Omental fat pad (tissue), 4 donors: ENCODE measurements at places on chromosomes 3 and 15. TPM values are rescaled to one million over a fixed set of nuclear protein-coding genes. Genes with fewer than 3 reads are reported as not detected.

The MYZAP gene
- 20.3 TPM for total RNA-seq

DNA sequence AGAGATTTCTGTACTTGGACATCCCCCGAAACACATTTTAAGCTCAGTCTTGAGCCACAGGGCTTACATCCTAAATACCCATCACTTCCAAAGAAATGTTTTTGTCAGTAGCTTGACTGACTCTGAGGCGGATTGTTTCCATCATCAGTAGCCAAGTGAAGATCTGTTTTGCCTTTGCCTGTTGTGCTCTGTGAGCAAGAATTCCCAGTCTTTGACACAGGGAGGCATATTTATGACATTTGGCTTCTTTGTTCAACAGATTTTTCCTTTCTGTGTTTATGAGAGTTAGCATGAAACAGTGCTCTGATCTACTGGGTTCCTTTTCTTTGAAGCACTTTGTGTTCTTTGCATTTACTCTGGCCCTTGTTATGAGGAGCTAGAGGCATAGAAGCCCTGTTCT, 132.1 kb upstream of the CDIN1 start:
- no peak for DNase-seq

DNA sequence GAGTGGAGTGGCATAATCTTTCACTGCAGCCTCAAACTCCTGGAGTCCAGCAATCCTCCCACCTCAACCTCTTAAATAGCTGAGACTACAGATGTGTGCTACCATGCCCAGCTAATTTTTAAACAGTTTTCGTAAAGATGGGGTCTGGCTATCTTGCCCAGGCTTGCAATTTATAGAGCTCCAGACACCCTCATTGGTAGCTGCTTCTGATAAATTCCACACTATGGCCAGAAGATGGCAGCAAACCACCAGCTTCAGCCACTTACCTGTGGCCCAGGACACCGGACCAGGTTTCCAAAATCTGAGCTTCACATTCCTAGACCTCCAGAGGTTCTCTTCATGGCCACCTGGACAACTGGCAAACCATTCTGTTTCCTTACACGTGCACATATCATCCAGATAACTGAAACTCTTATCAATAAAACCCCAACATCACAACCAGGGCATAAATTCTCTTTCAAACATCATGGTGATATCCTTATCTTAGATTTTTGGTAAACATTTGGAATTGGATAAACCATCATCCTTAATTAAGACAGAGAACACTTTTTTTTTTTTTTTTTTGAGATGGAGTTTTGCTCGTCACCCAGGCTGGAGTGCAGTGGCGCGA, 28.9 kb downstream of the FBXW12 start:
- no peak for DNase-seq

DNA sequence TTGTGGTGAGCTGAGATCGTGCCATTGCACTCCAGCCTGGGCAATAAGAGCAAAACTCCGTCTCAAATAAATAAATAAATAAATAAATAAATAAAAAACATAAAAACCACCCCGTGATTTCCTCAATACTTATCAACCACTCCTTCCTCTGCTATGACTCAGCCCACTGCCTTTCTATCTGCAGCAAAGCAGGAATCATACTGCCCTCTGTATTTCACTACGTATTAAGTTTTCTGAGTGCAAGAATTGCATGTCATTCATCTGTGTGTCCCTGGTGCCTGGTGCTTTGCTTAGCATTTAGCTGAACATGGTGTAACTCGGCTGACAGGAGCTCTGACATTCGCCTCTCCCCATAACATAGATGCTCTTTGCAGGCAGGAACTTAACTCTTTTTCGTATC, 7.1 kb downstream of the LSG1 start:
- no peak for DNase-seq

GRCh38 chr15:41651373-41651772, 8.8 kb upstream of the MGA start:
- DNase-seq: no peak

DNA sequence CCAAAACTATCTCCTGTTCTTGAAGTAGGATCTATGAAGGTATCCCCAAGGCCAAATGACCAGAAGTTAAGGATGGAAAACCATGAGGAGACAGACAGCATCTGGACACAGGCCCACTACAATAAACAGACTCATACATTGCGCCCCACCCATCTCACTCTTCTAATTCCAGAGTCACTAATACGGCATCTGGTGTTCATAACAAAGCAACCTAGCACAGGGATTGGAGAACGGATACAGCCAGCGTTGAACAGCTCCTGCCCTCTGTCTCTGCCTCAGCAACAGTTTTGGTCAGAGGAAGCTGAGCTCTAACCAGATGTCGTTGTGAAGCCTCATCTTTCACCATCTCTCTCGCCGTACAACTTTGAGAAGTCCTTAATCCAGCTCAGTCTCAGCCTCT, 44.5 kb upstream of the CCDC80 start:
- DNase-seq: no peak

- no peak for DNase-seq
Measured at GRCh38 chr15:64911311-64912186, at the start of gene ANKDD1A. TSS of gene ANKDD1A (plus strand) at chr15:64911902. CDS start at chr15:64911931, 29 bp downstream.
